T-helper 9 cell (primary cell): ENCODE measurements at places on chromosomes 2 and 18.

DNA sequence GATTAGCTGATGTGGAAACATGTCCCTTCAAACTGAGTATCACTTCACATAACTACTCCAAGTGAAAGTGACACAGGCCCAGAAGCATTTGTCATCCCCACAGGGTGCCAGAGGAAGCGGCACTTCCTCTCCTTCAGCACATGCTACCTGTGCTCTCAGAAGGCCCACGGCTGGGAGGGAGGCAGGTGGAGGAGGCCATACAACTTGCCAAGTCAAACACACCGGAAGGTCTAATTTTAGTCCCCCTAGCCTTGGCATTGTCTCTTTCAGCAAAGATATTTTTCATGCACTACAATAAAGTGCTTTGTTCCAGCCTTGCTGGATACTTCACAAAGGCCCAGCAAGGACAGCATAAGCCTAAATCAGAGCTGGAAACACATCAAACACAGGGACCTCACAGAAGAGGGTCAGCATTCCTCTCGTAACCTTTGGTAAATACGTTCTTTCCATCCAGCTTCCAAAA lies 38.0 kb downstream of the VSNL1 start:
- DNase-seq = no peak

- no peak for DNase-seq
Measured at GRCh38 chr2:151947813-151948165, 119.6 kb upstream of the ARL5A start.

GRCh38 chr2:96927405-96928171 lies 57.7 kb upstream of the SEMA4C start:
- no peak for DNase-seq

DNA sequence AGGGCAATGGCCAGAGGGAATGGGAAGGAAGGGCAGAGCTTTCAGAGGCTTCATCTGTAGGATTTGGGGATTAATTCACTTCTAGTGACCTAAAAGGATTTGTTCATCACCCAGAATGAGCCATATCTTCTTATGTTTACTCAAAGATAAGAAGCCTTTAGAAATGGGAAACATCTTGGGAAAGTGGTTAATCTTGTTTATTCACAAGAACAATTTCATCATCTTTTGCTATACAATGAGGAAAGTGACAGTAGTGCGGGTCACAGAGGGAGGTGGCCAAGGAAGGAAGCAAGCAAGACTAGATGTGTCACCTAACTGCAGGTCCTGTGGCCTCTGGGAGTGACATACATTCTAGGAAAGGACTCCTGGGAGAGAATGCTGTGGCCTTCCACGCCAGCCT lies 140.4 kb upstream of the ALPP start:
- DNase-seq = no peak

DNA sequence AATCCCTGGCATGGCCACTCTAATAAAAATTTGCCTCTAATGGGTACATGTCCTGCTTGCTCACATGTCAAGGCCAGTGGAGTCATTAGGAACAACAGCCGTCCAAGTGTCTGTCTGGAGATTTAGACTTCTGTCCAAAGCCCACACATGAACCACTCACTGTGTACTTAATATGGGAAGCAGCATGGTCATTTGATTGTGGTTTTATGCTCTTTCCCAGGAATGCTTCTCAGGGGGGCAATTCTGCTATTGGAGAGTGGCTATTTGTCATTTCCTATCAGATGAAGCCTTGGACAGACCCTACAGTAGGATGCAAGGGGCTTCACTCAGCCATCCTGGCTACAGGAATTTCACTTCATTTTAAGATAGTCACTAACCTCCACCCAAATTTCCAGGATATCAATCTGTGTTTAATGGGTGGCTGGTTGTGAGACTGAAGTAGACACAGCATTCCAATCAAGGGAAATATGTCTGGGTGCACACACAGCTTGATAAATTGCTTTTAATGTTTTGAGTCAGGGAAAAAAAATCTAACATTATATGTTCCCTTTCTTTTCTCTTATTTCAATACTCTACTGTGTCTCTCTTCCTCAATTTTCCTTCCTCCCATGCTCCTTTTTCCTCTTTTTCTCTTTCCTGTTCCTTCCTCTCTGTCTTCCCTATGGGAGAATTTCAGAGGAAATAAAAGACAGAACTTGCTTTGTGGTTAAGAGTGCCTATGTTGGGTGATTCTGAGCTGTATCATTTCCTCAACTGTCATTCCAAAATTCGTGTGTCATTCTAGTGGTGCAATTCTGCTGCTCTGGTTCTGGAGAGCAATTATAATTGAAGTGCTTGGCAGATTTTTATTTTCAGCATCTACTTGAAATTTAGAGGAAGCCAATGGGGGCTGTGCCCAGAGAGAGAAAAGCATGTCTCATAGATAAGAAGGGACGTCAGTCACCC lies 320.1 kb downstream of the OSR1 start:
- DNase-seq = no peak
